ENCODE measurements at places on chromosomes 12 and 14.

DNA sequence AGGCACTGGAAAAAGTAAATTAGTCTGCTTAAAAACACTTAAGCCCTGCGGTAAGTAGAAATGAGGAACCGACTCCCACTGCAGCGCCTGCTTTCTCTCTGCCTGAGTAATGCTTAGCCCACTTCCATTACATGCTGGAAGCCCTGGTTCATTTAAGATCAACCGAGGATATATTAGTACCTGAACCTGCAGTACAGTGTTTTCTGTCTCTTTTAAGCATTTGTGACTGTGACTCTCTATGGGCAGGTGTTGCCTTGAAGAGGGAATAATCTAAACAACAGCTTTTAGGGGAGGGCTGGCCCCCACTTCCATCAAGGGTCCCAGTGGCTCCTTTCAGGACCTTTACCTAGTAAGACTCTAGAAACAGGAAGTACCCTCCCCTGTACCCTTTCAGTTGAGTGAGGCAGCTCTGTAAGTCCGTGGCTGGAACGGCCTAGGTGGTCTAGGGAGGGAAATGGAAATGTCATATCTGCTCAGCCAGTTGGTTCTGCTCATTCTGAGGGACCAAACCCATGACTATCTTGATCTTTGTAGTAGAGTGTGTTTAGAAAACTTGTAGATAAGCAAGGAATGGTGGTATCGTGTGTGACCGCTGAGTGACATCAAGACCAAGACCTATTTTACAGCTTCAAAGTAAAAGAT lies 56.2 kb downstream of the FNTB start:
- no peak for DNase-seq

- no peak for DNase-seq
These were observed 293.1 kb upstream of the FKBP4 start for GRCh38 chr12:2501464-2502191.

- DNase-seq, result no peak
These were observed 1.3 kb downstream of the PRPH start for GRCh38 chr12:49296034-49296835.

DNA sequence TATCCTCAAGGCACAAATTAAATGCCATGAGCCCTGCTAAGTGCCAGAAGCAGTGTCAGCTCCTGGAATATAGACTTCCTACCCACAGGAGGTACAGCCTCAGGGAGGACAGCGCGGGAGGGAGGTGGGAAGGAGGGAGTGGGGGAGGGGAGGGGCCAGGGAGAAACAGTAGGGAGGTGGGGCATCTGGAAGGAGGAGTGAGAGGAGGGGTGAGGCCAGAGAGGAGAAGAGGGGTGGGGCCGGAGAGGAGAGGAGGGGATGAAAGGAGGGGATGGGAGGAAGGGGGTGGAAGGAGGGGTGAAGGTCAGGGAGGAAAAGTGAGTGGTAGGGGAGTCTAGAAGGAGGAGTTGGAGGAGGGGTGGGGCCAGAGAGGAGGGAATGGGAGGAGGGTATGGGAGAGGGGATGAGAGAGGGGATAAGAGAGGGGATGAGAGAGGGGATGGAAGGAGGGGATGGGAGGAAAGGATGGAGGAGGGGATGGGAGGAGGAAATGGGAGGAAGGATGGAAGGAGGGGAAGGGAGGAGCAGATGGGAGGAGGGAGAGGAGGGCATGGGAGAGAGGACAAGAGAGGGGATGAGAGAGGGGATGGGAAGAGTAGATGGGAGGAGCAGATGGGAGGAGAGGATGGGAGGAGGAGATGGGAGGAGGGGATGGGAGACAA lies 9.2 kb upstream of the CCDC197 start:
- no peak for DNase-seq

All from retinal pigment epithelial cell (primary cell).